KBM-7 (cell line): ENCODE measurements at places on chromosomes 4 and X.

DNA sequence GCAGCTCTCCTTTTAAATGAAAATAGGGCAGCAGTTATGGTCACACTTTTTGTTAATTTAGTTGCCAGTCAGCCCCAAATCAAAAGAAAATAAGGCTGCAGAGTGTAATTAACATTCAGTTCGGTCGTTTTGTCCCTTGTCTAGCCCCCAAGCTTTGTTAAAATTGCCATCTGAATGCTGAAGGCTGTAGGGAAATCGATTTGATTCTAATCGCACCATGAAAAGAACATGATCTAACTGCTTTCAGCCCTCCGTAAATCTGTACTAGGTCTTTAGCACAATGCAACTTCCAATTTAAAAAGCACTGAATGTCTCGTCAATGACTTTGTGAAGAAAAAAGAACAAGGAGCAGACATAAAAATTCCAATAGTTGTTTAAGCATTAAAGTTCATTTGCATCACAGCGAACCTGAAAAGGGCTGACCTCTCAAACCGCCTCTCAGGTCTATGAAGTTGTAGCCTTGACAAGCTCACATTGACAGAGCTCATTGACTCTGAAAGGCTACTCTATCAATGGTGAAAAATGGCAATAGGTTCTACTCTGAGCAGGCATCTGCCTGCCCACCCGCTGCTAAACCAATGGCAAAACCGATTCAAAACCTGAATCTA lies 48.9 kb downstream of the CHIC2 start:
- no peak for DNase-seq

GRCh38 chr4:169156392-169156791 lies 114.4 kb downstream of the SH3RF1 start:
- DNase-seq, result no peak

DNA sequence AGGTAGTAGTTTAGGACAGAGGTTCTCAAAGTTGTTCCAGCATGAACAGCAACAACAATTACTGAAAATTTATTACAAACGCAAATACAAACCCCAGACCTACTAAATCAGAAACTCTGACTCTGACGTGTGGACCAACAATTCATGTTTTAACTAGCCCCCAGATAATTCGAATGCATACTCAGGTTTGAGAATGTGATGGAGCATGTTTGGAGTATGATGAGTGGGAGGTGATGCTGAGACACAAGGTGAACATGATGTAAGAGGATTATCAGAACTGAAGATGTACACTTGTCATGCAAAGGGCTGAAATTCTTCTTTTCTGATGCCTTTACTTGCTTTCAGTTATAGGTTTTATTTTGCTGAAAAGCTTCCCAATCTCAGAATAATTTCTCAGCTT lies 323.0 kb downstream of the INPP4B start:
- DNase-seq, result no peak

- DNase-seq, result no peak
These were observed 18.7 kb downstream of the RASGEF1B start for GRCh38 chr4:81453024-81453423.

- DNase-seq, result no peak
These were observed 69.6 kb downstream of the PHOX2B start for GRCh38 chr4:41678951-41679350.
